Keratinocyte (primary cell): ENCODE measurements at places on chromosomes 5 and 9. TPM values are rescaled to one million over a fixed set of nuclear protein-coding genes. Genes with fewer than 3 reads are reported as not detected.

ORM2 gene
- not detected in 3 replicates for polyA plus RNA-seq

SLC25A48 gene
- 0.35 TPM in 1 of 3 replicates, not detected in the others for polyA plus RNA-seq

PRXL2C gene
- 4.2 to 10.1 TPM (median 8.6 TPM) in 3 replicates for polyA plus RNA-seq

ZER1 gene
- polyA plus RNA-seq = 14.9 to 25.4 TPM (median 19.6 TPM) in 3 replicates

TNFSF15 gene
- 0.84 to 1.1 TPM (median 0.89 TPM) in 3 replicates for polyA plus RNA-seq
